Tongue (tissue), 3 donors: ENCODE measurements at places on chromosomes 5 and 9. TPM values are rescaled to one million over a fixed set of nuclear protein-coding genes. Genes with fewer than 3 reads are reported as not detected.

The ADGRD2 gene
- not detected for total RNA-seq

DNA sequence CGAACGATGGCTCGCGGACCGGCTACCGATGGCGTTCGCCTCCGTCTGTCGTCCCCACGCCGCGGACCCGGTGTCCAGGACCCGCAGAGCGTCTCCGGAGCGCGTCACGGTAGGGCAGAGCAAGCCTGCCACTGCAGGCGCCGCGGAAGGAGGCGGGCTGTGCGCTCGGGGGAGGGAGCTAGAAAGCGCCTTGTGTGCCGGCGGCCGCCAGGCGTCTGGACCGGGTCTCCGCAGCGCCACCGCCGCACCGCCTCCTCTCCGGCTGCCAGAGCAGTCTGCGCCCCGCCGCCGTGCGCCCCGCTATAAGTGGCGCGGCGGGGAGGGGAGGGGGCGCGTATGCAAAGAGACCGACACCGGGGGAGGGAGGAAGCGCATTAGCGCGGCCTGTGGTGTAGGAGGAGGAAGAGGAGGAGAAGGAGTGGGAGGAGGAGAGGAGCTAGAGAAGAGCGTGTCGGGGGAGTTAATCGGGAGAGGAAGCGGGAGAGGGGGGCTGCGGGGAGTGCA lies at the start of gene ENC1:
Gene ENC1, minus strand, starts transcription at position 279 of the 504 bp plus-strand sequence. CDS start 4,243 bp downstream, outside the sequence.
- peak; percentile 98 for DNase-seq

The ETF1 gene
- total RNA-seq: 57.7 TPM

GRCh38 chr9:136539427-136540421 lies 6.1 kb downstream of the NOTCH1 start:
- DNase-seq: peak; percentile 68

The LIFR gene
- total RNA-seq: 69.6 TPM

GRCh38 chr5:140223567-140223966 lies 48.6 kb downstream of the CYSTM1 start:
- DNase-seq: peak; percentile 51

DNA sequence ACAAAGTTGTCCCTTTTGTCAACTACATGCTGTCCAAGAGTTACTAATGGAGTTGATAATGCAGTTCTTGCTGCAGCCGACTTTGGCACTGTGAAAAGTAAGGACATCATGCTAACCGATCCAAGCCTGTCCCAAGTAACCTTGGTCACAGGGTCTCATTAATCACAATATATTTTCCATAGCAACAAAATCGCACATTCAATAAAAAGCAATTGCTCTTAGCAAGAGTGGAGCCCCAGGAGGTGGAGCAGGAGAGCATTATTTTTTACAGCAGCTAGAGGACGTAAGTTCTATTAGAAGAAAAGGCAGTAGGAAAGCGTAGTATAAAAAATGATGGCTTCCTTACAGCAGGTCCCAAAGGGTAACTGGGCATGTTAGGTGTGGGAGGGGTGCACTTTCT lies 570.3 kb downstream of the EBF1 start:
- no peak for DNase-seq

The ANKDD1B gene
- 2.3 TPM for total RNA-seq

GRCh38 chr9:136854113-136854841 lies 2.1 kb downstream of the MAMDC4 start:
- DNase-seq: no peak

The CDH12 gene
- 0.72 TPM for total RNA-seq

The SV2C gene
- total RNA-seq: 0.31 TPM

- peak; percentile 94 for DNase-seq
Measured at GRCh38 chr9:134325813-134326723, at the start of gene RXRA. Gene RXRA (plus strand): TSS chr9:134326455. CDS start chr9:134326632, 177 bp downstream.

The PITX1 gene
- total RNA-seq: 93.7 TPM

DNA sequence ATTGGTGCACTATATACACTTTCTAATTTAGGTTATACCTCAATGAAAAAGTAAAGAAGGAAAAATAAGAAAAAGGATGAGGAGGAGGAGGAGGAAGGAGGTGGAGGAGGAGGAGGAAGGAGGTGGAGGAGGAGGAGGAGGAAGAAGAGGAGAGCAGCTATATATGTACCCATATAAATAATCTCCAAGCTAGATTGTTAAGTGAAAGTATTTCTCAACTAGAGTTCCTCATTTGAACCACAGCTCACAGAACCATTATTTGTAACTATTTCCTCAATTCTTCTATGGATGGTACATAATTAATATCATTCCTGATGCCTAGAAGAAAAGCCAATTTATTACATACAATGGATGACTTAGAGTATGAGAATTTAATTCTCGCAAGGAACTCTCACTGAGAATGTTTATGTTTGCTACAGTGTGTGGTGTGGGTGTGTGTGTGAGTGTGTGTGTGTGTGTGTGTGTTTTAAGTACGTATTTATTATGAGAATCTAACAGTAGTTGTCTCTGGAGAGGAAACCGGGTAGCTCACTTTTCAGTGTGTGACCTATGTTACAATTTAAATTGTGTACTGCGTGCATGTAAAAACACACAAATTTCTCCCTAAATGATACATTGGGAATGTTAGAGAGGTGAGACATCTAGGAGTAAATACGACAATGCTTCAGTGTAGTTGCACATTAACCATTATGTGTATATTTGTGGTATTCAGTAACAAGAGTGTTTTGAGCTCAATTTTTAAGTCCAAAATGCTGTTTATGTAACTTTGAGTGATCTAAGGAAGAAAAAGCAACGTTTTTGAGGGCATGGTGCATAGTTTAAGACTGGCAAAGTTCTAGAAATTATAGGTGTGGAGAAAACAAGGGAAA lies 20.2 kb upstream of the NREP start:
- no peak for DNase-seq

DNA sequence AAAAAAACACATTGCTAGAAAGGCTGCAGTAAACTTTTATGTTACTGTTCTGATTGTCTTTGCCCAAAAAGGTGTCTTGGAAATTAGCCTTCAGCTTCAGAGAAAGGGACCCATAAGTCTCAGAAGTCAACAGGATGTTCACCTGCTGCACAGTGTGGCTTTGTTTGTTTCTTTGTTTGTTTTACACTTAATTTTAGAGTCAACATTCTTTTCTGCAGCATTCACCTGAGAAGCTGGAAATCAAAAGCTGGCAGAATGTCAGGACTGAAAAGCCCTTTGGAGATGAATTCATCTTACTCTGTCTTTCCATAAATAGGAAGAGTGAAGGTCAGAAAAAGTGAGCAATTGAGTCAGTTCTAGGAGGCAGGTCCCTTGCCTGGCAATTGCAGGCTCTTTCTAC lies 170.0 kb downstream of the PAPPA start:
- DNase-seq: no peak

The C9orf50 gene
- total RNA-seq: not detected

DNA sequence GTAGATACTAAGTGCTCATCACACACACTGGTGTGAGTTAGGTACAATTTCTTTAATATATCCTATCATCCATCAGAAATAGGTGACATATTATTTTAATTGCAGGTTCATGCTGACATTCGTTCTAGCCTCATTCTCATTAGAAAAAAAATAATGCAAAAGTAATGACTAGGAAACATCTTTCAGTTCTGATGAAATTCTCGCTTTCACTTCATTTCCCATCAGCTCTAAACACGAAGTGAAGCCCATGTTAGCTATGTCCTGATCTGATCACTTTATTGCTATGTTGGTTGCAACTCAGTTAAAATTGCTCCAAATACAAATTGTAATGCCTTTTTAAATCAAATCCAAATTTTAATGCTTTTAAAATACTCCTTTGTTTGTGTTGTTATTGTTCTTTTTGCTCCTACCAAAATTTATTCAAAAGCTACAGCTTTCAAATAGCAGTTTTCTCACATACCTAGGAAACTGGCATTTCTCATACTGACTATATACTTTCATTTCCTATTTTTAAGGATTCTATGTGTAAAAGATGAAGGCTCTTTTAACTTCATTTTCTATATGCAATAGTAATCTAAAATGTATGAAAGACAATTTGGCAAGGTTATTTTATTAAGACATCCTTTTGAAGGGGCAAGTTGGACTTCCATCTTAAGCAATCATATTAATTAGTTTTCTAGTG lies 1237.8 kb upstream of the ACO1 start:
- DNase-seq: no peak
